ENCODE measurements at places on chromosomes 7 and 10. TPM values are rescaled to one million over a fixed set of nuclear protein-coding genes. Genes with fewer than 3 reads are reported as not detected.
A peak's percentile ranks its signal among the peaks of the same experiment; 100 is the strongest.

DNA sequence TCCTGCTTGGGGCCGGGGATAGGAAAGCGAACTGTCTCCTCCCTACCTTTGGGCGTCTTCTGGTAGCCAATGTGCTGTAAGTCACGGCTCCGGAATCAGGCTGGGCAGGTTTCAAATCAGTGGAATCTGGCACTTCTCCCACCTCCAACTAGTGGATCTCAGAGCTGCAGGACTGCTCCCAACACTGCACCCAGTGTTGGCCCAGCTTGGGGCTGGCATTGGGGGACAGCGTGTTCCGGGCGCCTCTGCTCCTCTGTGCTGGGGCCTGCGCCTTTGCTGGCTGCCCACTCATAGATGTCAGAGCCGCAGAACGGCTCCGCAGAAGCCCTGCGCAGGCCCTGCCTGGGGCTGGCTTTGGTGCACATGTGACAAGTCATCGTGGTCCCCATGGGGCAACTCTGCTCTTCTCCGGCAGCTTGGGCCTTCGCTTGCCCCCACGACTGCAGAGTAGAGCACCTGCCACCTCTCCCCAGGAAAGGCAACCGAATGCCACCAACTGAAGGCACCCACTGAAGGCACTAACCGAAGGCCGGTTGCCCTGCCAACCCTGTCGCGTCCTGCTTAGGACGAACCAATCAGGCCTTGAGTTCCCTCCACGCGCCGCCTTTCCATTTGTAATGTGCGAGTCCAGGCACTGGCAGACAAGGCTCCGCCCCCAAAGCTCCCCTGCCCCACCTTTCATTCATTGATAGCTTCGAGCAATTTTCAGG, 85.5 kb upstream of the ABI1 start:
- peak; percentile 21 for DNase-seq

DNA sequence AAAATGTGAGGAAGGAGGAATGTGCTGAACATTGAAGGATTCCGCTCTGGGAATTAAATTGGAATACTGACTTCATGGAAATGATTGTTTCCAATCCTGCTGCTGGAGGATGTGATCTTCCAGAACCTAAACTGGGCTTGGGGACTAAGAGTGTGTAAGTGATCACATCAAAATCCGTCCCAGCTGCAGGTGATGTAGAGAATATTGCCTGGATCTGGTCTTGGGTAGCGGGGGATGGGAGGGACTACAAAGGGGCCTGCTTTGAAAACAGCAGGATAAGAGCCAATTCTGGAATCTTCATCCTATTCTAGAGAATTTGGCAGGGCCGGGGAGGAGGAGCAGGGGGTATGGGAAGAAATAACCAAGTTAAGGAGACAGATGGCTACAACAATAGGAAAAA, 552.2 kb upstream of the FZD8 start:
- no peak for DNase-seq

DNA sequence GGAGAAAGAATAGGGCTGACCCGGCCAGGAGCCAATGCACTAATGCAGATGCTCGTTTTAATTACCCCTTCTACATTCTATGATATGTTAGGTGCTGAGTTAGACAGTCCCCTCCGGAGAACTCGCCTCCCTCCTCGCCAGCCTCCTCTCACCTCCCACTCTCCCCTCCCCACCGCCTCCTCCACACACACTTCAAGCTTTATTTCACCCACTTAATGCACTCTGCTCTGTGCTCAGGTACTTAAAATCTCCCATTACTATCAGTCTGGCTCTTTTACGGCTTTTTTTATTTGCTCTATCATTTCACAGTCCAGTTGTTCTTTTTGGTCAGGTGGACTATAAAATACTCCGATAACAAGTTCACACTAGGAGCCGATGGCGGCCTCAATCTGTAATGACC, 231.6 kb downstream of the TEX36 start:
- no peak for DNase-seq

DNA sequence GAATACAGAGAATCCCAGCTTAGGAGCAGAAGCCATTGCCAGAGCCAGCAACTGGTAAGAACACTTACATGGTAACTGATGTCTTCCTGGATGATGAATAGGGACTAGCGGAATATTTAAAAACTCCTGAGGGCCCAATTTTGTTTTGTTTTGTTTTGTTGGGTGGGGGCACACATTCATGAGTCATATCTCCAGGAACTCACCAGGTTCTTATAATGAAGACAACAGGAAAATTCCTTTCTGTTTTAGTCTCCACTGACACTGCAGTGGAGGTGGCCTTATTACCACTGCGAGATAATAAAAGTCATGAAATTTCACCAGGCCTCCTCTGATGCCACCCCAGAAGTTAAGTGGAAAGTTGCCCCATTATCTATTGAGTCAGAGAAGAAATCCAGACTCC, 6.6 kb upstream of the CUZD1 start:
- no peak for DNase-seq

DNA sequence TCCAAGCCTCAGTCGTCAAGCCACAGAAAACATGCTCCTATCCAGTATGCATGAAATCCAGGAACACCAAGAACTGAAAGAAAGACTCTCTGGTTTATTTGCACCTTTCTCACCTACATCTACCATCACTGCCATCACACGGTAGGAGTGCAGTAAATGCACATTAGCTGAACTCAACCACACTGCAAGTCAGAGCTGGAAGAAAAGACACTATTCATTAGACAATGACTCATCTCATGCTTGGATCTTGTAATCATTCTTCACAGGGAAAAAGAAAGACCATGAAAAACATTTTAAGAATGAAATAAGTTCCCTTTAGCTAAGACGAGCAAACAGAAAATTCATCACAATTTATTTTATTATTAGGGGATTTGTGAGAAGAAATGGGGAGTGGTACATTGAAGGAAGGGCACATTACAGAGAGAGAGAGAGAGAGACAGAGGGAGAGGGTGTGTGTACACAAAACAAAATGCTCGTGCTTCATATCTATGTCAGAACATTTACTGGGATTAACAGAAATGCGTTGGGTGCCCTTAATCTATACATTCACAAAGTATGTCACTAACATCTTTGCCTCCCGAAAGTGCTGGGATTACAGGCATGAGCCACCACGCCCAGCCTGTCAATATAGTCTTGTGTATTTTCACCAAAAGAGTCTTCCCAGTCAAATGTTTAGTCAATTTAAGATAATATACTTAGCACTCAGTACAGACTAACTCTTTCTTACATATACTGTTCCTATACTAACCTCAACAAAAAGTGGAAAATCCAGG, 324.9 kb downstream of the PARD3 start:
- DNase-seq: peak; percentile 9

- DNase-seq: no peak
These were observed 209.4 kb upstream of the PRSS1 start for GRCh38 chr7:142539901-142540300.

DNA sequence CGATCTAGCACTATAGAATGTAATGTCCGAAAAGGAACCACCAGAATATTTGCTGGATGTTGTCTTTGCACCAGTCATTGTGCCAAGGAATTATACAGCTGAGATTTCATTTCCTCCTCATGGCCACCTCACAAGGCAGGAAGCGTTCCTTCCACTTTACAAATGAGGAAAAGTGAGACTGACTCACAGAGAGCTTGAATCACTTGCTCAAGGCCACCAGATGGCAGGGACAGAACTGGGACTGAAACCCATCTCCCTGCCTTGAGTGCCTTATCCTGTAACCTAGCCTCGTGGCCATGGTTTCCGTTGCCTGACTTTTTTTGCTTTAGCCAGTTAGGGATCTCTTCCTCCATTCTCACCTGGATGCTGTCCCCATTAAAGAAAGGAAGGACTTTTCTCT, 44.7 kb upstream of the PDZD8 start:
- DNase-seq: no peak

DNA sequence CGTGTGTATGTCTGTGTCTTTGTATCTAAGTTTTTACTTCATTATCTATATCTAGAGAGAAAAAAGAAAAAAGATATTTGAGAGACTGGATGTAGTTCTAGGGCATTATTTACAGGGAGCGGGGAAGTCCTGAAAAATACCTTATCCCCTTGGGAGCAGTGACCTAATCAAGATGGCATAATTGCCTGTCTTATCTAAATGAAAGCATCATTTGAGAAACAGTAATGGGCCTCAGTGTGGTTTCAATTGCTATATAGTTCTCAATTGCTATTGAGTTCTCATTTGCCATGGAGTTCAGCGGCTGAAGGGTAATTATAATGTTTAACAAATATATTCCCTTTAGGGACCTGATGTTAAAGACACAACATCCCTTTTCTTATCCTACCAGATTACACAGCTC, 216.5 kb downstream of the PLXNA4 start:
- DNase-seq: no peak

- no peak for DNase-seq
These were observed 366.3 kb downstream of the TNS3 start for GRCh38 chr7:47215640-47216039.

DNA sequence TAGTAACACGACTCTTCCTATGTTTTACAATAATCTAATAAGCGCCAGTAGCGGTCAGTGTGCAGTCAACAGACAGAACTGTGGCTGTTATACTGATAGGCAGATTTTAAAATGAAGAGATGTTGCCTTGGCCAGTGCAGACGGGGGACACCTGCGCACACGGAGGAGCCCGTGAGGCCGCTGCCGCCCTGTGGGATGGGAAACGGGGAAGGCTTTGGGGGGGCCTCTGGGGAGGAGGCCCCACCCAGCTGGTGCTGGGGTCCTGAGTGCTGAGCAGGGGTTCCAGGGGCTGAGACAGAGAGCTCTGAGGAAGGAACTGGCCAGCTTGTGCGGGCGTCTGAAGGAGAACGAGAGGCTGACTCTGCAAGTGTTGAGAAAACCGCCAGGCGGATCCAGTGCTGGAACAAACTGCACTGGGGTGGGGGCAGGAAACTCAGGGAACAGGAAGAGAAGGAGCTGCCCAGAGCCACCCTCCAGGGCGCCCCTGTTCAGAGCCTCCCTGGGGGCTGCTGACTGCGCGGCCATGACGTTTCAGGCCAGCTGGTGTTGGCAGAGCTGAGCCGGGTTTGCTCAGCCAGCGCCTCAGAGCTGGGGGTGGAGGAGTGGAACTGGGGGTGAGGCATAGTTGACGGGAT, 426.4 kb downstream of the TCERG1L start:
- DNase-seq: no peak

DNA sequence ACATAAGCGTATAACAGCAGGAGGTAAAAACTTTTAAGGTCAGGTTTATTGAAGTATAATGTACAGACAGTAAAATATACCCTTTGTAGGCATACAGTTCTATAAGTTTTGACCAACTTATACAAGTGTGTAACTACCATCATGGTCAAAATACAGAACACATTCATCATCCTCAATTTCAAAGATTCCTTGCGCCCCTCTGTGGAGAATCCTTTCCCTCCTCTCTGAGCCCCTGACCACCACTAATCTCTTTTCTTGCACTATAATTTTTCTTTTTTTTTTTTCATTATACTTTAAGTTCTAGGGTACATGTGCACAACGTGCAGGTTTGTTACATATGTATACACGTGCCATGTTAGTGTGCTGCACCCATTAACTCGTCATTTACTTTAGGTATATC, 58.1 kb upstream of the CTTNBP2 start:
- no peak for DNase-seq

GRCh38 chr10:88971221-88972061, 18.9 kb upstream of the ACTA2 start:
- DNase-seq: no peak

DNA sequence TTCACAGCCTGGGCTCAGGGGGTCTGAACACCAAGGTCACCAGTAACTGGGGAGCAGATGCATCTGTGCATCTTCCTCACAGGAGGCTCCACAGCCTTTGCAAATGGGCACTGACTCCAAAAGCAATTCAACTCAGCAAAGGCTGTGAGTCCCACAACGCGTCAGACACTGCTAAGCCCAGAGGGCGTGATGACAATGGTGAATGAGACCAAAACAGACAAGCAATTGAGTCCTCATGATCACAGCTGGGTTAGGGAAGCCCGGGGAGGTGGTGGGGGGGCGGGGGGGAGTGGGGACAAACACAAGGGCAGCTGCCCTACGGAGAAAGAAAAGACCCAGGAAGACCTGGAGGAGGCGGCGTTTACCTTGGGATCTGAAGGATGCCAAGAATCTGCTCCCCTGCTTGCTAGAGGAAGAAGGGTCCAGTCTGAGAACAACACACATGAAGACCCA, 61.6 kb upstream of the RNF32 start:
- no peak for DNase-seq

GRCh38 chr7:65429642-65430343, 56.1 kb downstream of the ZNF92 start:
- DNase-seq: no peak

DNA sequence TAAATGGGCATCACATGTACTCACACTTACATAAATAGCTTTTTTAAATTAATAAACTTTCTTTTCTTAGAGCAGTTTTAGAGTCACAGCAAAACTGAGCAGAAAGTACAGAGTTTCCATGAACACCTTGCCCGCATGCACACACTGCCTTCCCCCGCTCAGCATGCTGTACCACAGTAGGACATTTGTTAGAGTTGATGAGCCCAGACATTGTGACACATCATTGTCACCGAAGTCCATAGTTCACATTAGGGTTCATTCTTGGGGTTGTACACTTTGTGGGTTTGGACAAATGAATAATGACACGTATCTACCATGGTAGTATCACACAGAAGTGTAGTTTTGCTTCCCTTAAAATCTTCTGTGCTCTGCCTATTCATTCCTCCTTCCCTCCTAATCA, 23.7 kb downstream of the UBN2 start:
- DNase-seq: no peak

DNA sequence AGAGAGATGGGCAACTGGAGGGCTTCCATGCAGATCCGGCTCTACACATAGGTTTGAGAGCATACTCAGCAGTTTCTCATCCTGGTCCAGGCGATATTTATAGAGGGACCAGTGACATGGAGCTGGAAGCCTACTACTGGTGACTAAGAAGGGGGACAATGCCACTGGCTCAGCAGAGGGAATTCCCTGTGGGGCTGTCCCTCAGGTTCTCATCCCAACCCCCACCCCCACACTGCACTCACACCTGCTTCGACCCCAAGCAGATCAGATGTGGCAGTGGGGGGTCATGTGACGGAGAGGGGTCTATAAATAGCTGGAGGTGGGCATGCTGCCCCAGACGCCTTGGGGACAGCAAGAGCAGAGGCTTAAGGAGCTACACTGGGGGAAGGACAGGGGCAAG, at the start of gene CLCN1:
Gene CLCN1 (plus strand): TSS at position 336 of the 400 bp plus-strand sequence. CDS start 102 bp downstream, outside the sequence.
- DNase-seq: no peak

- no peak for DNase-seq
These were observed 1021.6 kb downstream of the GATA3 start for GRCh38 chr10:9076066-9076465.

NOM1 gene
- polyA plus RNA-seq: 3.6 TPM

CYP2C19 gene
- 22.2 TPM for polyA plus RNA-seq

GPR26 gene
- polyA plus RNA-seq: not detected

FEZF1 gene
- polyA plus RNA-seq: not detected

POU6F2 gene
- not detected for polyA plus RNA-seq
